ENCODE measurements at places on chromosomes 16 and 17.

- no peak for DNase-seq
These were observed 11.6 kb downstream of the CUEDC1 start for GRCh38 chr17:57943645-57944044.

DNA sequence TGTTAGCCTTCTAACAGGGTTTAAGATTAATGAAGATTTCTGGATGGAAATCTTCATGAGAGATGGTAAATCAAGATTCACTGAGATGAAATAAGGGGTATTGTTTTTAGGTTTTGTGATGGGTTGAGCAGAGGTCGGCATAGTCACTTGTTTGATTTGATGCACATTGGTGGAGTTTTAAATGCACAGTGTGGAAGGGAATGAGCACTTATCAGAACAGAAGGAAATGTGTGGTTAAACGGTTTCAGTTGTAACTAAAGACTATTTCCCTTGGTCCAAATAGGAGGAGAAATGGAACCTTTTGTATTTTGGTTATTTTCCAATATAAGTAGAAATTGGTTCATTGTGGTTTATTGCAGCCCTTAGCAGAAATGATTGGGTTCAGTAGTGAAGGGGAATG, 34.1 kb downstream of the CBFB start:
- no peak for DNase-seq

GRCh38 chr16:10638101-10638500, 56.6 kb downstream of the TEKT5 start:
- no peak for DNase-seq

GRCh38 chr16:8492690-8493089, 97.6 kb downstream of the TMEM114 start:
- DNase-seq, result no peak

DNA sequence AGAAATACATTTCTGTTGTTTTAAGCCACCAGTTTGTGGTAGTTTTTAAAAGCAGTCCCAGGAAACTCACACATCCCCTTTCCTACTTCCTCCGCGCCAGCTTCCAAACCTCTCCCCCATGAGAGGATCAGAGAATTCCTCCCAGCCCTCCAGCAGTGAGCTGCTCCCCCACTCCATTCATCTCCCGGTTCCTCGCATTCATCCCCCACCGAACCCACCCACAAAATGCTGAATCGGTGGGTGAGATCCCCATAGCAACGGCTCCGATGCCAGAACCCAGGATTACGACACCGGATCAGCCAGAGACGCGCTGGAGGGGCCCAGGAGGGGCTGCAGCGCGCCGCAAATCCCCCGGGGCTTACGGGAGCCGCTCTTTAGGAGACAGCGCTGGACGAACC, 251.4 kb upstream of the RPL38 start:
- DNase-seq, result no peak

DNA sequence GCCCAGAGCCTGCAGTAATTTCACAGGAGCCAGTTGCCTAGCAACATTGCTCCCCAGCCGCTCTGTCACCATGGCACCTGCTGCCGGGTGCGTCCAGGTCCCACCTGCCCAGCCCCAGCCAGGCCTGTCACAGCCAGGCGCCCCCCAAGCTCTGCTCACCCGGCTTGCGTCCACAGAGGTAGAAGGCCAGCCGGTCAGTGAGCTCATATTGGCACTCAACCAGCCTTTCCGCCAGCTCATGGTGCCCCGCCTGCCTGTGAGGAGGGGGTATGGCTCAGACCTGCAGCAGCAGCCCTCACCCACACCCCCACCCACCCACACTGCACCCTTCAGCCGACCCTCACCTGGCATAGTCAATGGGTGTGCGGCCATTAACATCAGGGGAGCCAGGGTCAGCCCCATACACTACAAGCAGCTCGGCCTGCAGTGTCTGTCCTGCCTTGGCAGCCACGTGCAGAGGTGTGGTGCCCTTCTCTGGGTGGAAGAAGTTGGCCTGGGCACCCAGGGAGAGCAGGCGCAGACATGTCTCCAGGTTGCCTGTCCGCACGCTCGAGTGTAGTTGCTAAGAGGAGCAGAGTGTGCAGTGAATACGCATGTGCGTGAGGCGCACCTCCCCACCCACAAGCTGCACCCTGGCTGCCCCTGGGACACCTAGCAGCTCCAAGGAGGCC, 7.7 kb downstream of the GIT1 start:
- no peak for DNase-seq

GRCh38 chr16:56513972-56514371, 5.9 kb downstream of the BBS2 start:
- no peak for DNase-seq

DNA sequence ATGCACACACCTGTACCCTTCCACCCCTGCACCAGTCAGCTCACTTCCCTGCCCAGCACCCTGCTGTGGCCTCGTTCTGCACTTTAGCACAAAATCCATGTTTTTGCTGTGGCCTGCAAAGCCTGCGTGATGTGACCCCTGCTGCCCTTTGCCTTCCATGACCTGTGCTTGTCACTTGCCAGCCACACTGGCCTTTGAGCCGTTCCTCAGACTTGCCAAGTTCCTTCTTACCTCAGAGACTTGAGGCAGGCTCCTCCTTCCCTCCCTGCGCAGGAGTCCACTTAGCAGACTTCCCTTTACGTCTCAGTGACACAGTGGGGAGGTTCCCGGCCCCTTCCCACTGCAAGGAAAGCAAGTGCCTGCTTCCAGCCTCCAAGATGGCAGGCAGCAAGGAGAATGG, 134.7 kb downstream of the SNX29 start:
- no peak for DNase-seq

DNA sequence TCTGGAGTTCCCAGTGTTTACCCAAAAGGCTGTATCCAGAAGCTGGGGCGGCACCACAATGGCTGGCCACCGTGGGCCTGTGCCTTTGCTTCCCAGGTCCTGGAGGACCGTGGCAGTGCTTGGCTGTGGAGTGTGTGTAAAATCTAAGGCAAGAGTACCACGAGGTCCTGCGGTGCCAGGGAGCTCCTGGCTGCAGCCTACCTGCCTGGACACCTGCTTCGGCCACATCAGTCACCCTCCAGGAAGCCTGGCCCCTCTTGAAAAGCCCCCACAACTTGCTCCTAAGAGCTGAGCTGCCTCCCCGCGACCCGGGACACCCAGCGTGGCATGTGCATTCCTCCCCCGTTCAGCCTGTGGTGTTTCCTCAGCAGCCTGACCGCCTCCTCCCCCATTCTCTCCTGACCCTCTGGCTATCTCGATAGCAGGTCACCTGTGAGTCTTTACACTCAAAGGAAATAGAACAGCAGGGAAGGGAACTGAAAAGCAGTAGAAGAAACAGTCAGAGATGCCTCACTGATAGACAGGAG, 7.9 kb downstream of the TIMM22 start:
- peak; percentile 74 for DNase-seq

DNA sequence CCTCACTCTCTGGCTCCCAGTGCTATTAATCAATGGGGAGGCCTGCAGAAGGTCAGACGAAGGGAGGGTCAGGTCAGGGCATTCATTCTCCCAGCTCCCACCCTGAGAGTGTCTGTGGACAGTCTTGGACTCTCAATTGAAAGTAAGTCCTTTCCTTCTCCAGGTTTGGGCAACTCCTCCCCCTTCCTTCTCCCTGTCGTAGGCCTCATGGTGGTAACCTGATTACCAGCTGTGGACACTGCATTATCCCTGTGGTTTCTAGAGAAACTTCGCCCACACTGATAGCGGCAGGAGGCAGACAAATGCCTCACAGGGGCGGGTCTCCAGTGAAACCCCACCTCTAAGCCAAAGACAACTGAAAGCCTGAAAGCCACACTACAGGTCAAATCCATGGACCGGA, 57.7 kb upstream of the SLC25A19 start:
- no peak for DNase-seq

- DNase-seq, result no peak
These were observed 124.3 kb downstream of the SOCS1 start for GRCh38 chr16:11131706-11132105.

GRCh38 chr16:70750893-70751467, 50.0 kb downstream of the VAC14 start:
- peak; percentile 87 for DNase-seq

GRCh38 chr17:79791735-79792161, 5.1 kb downstream of the CBX8 start:
- DNase-seq, result no peak

GRCh38 chr16:85651629-85652430, 36.9 kb downstream of the GINS2 start:
- DNase-seq, result no peak

DNA sequence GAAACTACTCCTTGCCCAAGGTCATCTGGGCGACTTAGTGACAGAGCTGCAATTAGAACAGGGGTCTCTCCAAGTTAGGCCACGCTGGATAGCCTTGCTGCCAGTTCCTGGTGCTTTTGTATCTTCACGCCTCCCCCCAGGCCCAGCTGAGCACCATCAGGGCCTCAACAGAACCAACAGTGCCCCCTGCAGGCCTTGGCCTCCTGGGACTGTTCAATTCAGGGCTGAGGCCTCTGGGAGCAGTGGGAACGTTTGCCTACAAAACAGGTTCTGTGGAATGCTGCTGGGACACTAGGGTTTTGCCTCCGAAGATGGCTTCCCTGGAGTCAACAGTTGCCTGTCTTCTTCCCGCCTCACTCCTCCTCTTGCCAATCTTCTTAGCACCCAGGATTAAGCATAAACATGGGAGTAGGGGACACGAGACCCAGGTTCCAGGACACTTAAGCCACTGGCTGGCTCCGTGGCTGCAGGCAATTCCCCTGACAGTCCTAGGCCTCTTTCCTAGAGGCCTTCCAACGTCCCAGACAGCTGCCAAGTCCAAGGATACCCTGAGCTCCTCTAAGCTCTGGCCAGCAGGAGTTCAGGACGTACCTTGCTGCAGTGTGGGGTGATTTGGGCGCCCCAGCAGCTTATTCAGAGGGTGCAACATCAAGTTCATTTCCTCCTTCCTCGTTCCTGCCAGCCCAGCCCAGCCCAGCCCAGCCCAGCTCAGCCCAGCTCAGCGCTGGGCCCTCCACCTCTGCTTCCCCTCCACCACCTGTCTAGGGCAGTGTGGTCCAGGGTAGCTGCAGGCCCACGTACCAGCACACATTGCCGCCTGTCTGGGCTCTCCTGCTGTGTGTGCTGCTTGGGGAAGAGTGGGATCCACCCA, 246.6 kb upstream of the RPL38 start:
- peak; percentile 62 for DNase-seq

DNA sequence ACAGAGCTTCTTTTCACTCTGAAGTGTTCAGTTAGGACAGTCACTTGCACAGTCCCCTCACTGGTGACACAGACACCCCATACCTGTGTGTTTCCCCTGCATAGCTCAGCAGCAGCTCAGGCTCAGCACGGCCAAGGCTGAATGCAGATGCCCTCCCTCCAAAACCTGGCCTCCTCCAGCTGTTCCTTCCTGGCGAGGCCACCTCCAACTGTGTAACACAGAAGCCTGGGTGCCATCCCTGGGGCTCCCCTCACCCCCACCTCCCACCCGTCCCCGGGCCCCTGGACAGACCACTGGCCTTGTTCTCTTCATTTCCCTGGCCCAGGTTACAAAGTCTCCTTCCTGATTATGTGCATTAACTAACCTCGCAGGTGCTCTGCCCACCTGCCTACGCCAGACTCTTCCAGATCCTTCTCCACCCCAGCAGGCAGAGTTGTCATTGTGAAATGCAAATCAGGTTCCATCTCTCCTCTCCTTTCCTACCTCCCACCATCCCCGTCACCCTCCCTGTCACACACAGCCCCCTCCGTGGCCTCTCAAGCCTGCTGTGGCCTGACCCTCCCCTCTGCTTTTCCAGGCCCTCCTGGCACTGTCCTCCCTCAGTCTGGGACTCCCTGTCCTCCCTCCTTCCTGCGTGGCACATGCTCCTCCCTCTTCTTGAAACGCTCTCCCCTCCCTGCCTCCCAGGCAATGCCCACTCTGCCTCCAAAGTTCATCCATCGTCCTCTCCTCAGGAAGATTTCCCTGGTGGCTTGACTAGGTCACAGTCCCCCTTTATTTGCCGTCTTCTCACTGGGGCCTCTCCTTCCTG, 26.4 kb downstream of the MLYCD start:
- DNase-seq, result no peak

- no peak for DNase-seq
These were observed 51.6 kb downstream of the PRKCA start for GRCh38 chr17:66353937-66354401.

GRCh38 chr16:83674931-83675535, 132.7 kb upstream of the HSBP1 start:
- DNase-seq, result no peak

DNA sequence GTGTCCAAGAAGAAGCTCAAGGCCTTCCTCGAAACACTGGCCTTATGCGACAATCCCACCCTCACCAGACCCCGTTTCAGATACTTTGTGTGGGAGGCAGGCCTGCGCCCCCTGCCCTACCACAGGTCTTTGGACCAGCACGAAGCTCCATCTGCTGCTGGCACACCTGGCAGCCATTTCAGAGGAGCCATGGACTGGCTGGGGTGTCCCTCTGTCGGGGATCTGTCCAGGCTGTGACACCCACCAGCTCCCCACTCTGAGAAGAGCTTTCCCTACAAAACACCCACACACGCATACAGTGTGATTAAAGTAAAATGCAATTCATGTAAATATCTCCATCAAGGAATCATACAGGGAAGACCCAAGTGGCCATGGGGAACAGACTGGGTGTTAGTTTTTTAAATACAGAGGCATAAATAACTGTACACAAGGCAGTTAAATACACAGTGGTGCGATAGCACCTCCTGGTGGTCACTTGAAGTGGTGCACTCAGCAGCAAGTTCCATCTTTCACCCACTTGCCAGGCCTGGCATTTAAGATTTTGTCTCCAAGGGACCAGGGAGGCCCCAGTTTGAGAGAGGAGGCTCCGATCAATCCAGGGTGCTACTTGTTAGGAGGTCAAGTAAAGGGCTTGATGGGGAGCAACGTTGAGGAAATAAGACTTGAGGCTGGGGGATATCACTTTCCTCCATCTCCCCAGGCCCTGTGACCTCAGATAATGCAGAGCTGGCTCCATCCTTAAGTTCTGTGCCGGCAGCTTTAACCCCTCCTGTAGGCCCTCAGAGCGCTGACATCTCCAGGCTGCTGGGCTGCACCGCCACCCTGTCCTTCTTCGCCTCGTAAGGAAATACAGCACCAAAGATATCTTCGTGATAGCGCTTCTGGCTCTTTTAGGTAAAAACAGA, 43.6 kb downstream of the NOS2 start:
- DNase-seq, result no peak

GRCh38 chr16:15988268-15989013, 39.0 kb downstream of the ABCC1 start:
- no peak for DNase-seq

- DNase-seq, result no peak
These were observed 1.2 kb downstream of the RABEP2 start for GRCh38 chr16:28923652-28924398.

GRCh38 chr17:7307686-7308624, 527 bp downstream of the EIF5A start:
- no peak for DNase-seq

GRCh38 chr17:32259586-32259985, 6.0 kb upstream of the RHBDL3 start:
- no peak for DNase-seq

DNA sequence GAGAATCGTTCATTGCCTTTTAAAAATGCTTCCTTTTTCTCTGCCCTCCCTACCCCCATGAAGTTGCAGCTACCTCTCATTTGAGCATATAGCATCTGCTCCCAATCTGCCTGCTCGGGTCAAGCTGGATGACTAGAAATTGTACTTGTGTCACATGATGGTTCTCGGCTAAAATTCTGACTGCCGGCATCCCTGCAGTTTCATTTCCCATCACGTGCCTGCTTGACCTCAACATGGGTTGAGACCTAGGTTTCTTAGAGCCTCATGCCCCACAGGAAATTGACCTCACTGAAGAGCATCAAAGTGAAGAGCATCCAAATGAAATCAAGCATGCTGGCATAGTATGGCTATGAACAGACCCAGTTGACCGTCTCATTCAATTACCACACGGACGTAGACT, 581.6 kb upstream of the PSMD7 start:
- no peak for DNase-seq

Data from coronary artery (tissue), 2 donors.